ENCODE measurements at places on chromosomes 2 and 18.

GRCh38 chr2:120736624-120737339 is 1.1 kb downstream of the GLI2 start:
- no peak for DNase-seq

DNA sequence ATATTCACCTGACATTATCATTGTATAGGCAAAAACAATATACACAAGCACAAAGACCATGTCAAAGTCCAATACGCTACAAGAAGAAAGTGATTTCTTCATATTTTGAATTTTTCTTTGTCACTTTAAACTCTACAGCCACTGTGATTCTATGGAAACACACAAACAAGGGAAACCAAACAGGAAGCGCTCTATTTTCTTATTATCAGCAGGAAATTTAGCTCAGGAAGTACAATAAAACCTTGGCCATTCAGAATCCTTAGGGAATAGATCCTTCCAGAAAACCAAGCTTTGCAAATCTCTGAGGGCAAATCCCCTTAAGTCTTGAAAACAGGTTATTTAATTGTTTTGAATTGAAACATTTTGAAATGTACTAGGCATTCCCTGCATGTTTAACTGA is 336.2 kb downstream of the EPHA4 start:
- DNase-seq: no peak

- DNase-seq: no peak
These were observed 2.6 kb upstream of the BCL2 start for GRCh38 chr18:63322206-63322605.

GRCh38 chr2:230903231-230904150 is 21.6 kb downstream of the GPR55 start:
- no peak for DNase-seq

- DNase-seq: no peak
These were observed 568.5 kb upstream of the SOX11 start for GRCh38 chr2:5123582-5124196.

GRCh38 chr2:3283206-3283605 is 94.4 kb downstream of the EIPR1 start:
- DNase-seq: no peak

DNA sequence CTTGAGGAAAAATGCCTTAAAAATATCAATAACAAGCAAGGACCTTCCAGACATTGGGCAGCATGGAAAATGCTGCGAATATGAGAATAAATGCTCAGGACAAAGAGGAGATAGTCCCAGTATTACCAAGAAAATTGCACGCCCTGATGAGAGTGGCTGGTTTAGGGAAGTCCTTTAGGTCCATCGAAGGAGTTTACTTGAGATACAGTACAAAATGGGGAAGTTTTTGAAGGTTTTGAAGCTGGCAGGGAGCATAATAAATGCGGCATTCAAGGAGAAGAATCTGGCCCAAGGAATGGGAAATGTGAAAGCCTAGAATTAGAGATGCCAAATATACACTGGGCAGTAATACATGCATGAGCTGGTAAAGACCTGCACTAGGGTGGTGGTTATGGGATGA is 90.2 kb upstream of the SPATS2L start:
- no peak for DNase-seq

GRCh38 chr18:64678048-64678447 is 529.2 kb upstream of the LINC00305 start:
- no peak for DNase-seq

- DNase-seq: no peak
These were observed 158.6 kb downstream of the DYSF start for GRCh38 chr2:71611781-71612527.

DNA sequence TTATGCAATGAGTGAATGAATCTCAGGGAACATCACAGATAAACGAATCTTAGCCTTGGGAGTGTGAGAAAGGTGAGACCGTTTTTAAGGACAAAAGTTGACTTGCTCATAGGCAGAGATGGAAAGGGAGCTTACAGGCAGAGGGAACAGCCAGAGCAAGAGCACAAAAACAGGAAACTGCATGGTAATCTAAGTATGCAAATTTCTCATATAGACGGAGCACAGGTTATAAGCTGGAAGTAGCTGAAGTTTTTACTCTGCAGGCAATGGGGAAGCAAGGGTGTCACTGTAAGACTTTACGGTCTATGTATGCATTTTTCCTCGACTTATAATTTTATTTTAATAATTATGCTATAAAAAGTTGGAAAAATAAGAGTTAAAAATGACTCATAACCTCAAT is 44.8 kb upstream of the STRN start:
- DNase-seq: no peak

DNA sequence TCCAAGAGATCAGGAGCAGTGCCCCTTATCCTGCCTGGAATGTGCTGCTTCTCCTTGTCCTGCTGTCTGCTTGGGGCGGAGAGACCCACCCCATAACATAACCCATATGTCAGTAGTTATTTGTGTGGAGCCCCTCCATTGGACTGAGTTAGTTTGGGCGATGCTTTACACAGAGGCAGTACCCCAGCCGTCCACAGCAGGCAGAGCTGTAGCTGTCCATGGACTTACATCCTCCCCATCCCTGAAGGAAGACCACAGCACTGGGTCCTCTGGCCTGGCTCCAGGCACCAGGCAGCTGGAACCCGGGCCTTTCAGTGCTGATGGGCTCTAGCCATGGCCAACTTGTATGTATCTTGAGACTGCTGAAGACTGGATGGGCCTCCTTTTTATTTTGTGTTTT is 20.3 kb downstream of the GKN2 start:
- DNase-seq: no peak

- no peak for DNase-seq
These were observed 257.7 kb upstream of the CHAC2 start for GRCh38 chr2:53509831-53510388.

DNA sequence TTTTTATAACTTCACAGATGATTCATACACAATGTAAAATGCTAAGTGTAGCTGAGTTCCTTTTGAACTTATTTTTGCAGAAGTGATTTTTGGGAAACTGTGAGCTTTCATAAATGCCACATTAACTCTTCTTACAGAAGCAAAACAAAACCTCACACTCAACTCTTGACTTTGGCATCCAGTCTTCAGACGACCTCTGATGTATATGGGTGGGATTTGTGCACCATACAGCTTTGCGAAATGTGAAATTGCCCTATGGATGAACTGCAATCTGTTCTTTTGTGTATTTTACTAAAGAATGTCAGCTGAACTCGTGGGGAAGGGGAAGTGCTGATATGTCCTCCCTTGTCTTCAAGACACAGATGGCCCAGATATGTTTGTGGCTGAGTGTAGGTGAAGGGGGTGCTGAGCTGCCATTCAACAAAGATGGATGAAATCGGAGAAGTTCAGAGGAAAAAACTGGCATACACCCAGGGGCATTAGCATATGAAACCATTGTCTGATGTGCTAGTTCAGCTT is 218.3 kb downstream of the PTGR3 start:
- no peak for DNase-seq

DNA sequence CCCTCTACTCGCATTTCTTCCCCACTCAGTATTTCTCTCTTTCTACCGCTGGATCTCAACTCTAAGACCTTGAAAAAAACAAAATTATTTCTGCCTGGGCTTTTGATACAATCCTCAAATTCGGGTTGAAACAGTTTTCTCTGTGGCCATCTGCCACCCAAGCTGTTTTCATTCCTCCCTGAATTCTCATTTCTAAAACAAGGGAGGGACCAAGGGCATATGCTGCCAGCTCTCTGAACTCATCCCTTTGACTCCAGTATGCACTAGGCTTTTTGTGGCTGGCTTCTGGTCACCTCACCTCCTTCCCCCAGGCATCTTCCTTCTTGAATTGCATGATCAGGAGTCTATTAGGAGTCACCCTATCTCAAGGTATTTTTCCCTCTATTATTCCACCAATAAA is 49.5 kb downstream of the CCDC148 start:
- no peak for DNase-seq

GRCh38 chr2:76039505-76039904 is 328.8 kb upstream of the GCFC2 start:
- no peak for DNase-seq

DNA sequence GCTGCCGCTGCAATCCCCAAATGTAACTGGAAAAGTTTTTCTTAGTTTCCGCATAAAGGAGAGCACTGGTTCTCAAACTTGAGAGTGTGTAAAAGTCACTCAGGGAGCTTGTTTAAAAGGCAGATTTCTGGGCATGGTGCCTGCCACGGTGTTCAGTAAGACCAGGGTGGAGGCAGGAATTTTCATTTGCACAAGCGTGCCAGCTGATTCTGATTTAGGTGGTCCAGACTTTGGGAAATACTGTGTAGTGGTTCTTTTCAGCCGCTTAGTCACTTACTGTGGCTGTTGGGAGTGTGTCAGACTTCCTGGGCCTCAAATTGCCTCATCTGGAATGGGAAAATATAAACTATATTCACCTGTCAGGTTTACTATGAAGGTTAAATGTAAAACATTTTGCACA is 788 bp downstream of the ARMC9 start:
- peak; percentile 16 for DNase-seq

- no peak for DNase-seq
These were observed 28.3 kb upstream of the E2F6 start for GRCh38 chr2:11494310-11494709.

GRCh38 chr18:65610939-65611338 is 139.9 kb upstream of the CDH7 start:
- DNase-seq: no peak

GRCh38 chr2:28326881-28327505 is 65.7 kb upstream of the FOSL2 start:
- DNase-seq: no peak

DNA sequence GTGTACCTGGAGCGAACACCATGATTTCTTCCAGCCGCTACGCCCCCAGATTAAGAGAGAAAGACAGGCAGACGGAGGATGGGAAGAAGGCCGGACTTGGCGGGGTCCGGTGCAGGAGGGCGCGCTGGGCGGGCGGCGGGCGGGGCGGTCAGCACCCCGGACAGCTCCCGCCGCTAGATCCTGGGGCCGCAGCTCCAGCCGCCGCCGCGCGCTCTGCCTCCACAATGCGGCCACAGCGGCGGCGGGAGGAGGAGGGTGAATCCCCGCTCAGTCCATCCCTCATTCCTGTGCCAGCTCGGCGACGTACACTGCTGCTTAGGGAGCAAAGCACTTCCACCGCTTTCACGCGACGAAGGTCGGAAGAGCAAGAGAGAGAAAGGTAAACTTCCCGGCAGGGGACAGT is at the start of gene AKAIN1:
AKAIN1 (minus strand) TSS at position 226 of the 403 bp plus-strand sequence; CDS start at position 22, 204 bp downstream.
- DNase-seq: no peak

GRCh38 chr18:40375837-40376236 is 1579.2 kb upstream of the PIK3C3 start:
- DNase-seq: no peak

DNA sequence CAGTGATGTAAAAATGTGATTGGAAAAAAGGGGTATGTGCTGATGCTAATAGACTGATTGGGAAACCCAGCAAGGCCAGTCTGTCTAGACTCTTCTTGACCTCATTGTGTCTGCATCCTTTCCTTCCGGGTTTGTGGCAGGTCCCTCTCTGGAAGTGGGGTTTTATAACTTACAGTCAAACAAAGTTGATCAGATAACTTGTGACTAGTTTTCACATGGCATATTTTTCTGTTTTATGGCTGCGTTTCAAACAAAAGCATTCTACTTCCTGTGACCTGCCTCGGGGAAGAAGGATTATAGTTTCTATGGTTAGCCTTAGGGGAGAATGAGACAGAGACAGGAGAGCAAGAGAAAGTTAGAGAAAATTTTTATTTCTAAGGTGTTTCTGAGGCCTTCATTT is 188.7 kb upstream of the HNMT start:
- DNase-seq: no peak

DNA sequence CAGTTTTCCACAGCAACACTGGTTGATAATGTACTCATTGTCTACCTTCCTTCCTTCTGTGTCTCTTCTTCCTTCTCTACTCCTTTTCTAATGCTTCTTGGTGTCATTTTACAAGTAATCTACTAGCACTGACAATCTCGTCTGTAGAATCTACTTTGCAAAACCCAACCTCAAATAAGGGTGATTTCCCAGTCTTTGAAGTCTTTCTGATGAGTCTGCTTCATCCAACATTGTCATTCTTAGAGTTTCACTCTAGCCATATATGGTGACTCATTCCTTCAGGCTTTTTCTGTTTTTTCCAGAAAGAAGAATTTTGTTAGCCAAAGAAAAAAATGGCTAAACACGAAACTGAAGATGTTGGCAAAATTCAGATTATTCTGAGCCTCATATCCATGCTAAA is 288.7 kb downstream of the MBD2 start:
- DNase-seq: no peak
